ENCODE measurements at places on chromosomes 4 and X.

- no peak for DNase-seq
These were observed 1264.7 kb downstream of the PCDH7 start for GRCh38 chr4:31984872-31985271.

GRCh38 chr4:54999003-54999402 is 126.4 kb downstream of the KDR start:
- no peak for DNase-seq

DNA sequence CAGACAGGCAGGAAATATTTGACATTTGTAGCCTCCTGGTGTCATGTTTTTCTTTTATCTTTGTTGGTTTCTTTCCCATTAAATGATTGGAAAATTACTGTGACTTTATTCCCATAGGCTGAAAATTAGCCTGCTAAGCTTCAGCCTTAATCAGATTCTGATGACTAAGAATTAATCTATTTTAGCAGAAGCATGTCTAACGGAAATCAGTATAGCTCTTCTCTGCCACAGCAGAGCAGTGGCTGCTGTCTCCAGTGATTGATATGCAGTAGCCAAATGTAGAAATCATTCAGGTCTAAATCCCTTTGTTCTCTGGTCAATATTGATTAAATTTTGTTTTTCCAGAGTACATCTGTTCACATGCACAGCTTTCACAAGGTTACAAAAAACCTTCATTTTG is 199.3 kb downstream of the GC start:
- no peak for DNase-seq

GRCh38 chr4:52643785-52644244 is 15.3 kb downstream of the USP46 start:
- no peak for DNase-seq

GRCh38 chr4:33948921-33949320 is 2295.4 kb downstream of the ARAP2 start:
- DNase-seq: no peak

GRCh38 chr4:173565281-173565680 is 35.3 kb upstream of the HAND2 start:
- no peak for DNase-seq
